ENCODE measurements at places on chromosomes 4 and X.

- no peak for DNase-seq
Observed at GRCh38 chr4:169234137-169234855, 36.5 kb downstream of the SH3RF1 start.

- DNase-seq = no peak
Observed at GRCh38 chr4:115353370-115353769, 239.9 kb upstream of the NDST4 start.

- no peak for DNase-seq
Observed at GRCh38 chrX:109533005-109533404, 3.6 kb upstream of the NXT2 start.

DNA sequence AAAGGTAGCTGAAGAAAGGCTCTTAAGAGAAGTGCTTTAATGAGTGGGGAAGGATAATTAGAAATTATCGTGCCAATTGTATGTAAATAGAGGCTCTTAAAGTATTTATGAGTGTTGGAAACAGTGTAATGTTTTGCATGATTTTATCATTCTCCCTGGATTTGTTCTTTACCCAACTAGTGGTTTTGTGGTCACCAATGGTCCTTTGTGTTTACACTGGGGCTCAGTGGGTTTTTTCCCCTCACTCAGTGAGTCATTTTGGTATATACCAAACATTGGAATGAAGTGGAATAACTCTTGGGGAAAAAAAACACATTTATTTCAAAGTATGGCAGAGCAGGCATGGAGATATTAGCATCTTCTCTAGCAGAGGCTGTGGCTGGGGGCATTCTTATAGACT, 20.8 kb upstream of the LGI2 start:
- DNase-seq = no peak

DNA sequence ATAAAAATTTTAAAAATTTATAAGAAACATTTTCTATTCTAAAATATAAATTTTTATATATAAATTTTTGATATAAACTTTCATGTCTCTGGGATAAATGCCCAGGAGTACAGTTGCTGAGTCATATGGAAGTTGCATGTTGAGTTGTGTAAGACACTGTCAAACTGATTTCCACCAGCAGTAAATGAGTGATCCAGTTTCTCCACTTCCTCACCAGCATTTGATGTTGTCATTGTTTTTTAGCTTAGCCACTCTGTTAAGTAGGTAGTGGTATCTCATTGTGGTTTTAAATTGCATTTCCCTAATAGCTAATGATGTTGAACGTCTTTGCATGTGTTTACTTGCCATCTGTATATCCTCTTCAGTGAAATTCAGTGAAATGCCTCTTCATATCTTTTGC, 66.5 kb downstream of the MAMLD1 start:
- DNase-seq = no peak

DNA sequence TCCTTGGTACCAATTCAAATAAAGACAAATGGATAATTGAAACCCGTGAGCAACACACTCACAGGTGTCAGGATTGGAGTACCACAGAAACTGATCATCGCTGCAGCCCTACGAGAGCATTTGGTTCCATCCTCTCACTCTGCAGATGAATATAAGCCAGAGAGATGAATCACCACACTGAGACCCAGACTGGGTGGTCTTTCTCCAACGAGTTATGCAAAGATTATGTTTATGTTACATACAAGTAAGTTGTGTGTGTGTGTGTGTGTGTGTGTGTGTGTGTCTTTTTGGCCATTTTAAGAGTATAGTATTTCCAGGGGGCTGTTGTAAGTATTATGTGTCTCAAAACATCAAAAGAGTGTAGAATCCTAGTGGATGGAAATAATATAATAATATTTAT, 329.5 kb upstream of the ZFP42 start:
- no peak for DNase-seq

DNA sequence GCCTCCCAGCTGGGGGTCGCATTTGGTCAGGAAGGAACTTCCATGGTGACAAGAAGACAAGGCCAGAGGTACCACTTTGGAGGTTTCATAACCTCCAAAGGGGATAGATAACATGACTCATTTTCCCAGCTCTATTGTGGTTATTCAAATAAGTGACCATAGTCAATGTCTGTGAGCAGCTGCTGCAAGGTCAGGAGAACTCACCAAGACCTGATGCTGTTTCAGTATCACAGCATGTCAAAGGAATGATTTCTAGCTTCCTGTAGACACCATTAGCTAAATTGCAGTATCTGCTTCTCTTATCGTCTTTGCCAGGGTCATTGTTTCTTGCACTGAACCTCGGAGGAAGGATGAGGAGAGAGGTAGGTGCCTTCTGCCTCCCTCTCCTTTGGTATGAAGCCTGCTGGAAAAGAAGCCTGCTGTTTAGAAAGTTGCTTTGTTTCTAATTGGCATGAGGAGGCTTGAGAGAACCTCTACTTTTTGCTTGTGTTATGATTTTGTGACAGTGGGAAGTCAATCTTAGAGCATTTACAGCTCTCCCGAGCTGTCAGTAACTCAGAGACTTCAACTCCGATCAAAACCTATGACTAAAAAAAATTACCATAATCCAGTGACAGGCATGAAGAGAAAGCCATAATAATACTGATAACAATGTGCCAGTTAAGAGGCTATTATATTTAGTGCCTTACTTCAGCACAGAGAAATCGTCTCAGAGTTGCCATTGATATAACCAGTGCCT, 38.0 kb upstream of the GATB start:
- DNase-seq = peak; percentile 55

- DNase-seq = no peak
Observed at GRCh38 chrX:132648895-132649294, 160.1 kb upstream of the MBNL3 start.

DNA sequence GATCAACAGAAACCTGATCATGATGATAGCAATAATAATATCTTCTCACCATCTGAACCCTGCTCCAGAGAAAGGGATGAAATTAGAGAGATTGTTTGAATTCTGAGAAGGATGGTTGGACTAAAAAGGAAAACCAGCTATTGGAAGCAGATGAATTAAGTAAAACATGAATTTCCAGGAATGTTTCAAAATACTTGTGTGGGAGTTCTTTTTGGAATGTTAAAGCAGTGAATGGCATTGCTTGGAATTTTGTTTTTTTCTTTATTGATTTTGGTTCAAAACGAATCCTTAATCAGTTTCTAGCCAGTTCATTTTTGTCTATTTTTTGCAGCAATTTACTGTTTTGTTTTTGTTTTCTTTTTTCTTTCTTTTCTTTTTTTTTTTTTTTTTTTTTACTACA, 150.3 kb downstream of the NHS start:
- no peak for DNase-seq

GRCh38 chr4:54904953-54905352, 220.4 kb downstream of the KDR start:
- DNase-seq = no peak

GRCh38 chr4:59987289-59987688, 1212.8 kb upstream of the ADGRL3 start:
- DNase-seq = no peak
